HuH-7 (cell line): ENCODE measurements at places on chromosomes 1 and 21.

DNA sequence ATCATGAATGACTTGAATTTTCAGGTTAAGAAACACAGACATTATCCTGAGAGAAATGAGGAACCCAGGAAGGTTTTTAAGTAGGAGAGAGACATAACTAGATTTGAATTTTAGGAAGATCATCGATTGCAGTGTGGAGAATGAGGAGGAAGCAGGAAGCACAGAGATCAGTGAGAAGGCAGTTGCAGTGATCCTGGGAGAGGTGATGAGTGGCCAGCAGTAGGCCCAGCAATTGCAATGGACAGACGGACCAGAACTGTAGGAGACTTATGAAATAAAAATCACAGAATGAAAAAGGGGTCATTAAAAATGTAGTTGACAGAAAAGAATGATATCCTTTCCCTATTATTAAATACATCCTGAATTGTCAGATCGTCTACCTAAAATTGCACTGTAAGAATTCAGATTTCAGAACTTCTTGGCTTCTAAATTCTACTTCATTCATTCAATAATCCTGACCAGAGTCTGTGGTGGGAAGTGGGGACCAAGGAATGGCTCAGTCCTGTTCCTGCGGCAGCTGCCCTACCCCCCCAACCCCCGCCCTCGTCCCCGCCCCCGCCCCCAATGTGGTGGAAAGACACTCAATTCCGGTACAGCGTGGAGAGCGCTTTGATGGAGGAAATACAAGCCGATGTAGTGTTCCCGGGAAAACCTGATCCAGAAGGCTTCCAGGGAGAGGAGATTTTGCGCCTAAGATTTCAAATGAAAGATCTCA lies 35.1 kb downstream of the SLC2A1 start:
- no peak for DNase-seq

DNA sequence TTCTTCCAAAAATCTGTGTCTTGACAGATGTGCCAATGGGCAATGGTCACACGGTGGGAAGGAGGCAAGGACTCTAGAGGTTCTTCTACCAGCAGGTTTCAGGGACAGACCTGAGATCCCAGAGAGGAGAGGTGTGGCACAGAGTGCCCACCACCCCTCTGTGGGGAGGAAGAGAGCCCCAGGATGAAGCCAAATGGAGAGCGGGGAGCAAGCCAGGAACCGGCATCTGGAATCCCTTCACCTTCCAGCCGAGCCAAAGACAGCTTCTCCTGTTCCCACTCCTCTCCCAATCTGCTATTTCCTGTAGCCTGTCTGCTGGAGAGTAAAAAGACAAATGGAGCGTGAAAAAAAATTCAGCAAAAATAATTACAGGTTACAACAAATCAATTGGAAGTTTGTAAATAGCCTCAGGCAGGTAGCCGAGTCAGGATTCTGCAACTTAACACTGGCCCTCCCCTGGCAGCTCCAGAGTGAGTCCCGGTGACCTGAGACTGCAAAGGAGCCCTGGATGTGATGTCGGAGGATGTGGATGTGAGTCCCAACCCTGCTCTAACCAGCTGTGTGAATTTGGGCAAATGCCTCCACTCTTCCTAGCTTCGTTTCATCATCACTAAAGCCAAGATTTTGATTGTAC lies 45.4 kb upstream of the LRRN2 start:
- no peak for DNase-seq

GRCh38 chr1:177315261-177315660 lies 144.5 kb downstream of the BRINP2 start:
- DNase-seq: no peak

GRCh38 chr1:161781995-161782394 lies 15.9 kb downstream of the ATF6 start:
- no peak for DNase-seq

GRCh38 chr1:23514111-23514679 lies 16.8 kb downstream of the E2F2 start:
- no peak for DNase-seq

DNA sequence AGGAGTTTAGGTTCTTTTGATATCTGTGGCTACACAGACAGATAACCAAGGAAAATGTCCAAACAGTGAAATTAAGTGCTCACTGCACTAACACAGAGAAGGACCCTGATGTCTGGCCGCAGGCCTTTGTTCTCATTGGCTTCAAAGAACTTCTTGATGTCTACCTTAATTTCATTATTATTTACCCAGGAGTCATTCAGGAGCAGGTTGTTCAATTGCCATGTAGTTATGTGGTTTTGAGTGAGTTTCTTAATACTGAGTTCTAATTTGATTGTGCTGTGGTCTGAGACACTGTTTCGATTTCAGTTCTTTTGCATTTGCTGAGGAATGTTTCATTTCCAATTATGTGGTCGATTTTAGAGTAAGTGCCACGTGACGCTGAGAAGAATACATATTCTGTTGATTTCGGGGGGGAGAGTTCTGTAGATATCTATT lies 15.2 kb upstream of the LGALS8 start:
- no peak for DNase-seq

- no peak for DNase-seq
Measured at GRCh38 chr1:26478159-26478558, 5.9 kb downstream of the HMGN2 start.

- no peak for DNase-seq
Measured at GRCh38 chr1:51666478-51666877, 49.6 kb downstream of the OSBPL9 start.

DNA sequence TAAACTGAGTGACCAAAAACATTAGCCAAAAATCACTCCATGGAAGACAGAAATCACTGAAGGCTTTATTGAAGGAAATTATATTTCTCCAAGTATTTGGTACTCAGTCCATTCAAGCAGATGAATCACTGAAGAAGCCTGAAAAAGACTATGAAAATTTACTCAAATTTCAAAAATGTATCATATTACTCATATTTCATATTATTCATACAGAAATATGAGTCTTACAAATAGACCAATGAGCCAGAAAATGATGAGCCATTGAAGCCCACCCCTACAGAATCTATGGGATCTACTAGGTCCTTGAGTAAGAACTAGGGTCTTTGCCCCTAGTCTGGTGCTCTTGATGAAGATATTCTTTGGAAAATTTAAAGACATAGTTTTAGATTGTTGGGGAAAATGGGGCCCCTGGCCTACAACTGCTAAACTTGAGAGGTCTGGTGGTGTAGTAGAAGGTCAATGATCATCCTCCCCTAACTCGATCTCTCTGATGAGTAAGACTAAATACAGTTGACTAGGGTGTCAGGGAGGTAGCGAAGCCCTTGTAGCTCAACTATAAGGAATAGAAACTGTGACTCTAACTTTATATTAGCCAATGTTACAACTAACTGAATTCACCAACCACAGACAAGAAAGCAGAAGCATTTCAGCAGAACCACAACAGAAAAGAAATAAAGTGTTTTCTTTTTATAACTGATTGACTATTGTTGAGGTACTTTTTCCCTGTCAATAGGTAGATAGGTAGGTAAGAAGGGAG lies 81.0 kb downstream of the NOTCH2 start:
- no peak for DNase-seq
